Stimulated activated CD4-positive, alpha-beta T cell treated with anti-CD3 and anti-CD28 coated beads, Interleukin-2, amount 100 ng/mL, for 4 hours (primary cell): ENCODE measurements at places on chromosomes 3 and 15.

GRCh38 chr3:192919901-192920300, 2.2 kb upstream of the MB21D2 start:
- no peak for DNase-seq

DNA sequence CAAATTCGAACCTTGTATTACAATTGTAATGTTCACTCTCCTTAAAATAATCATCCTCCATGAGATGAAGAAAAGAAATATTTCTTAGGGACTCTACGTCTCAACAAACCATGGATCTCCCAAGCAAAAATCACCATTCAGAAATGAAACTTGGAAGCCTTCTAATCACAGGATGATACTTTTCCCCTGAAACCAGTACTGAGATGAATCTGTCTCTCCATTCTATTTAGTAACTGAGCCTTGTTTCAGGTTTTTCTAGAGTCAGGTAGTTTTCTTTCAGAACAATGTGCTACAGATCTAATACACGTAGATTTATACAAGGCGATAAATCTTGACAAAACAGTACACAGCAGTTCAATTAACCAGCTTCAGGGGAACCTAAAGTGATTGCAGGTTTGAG, 660.1 kb upstream of the CBLB start:
- no peak for DNase-seq

DNA sequence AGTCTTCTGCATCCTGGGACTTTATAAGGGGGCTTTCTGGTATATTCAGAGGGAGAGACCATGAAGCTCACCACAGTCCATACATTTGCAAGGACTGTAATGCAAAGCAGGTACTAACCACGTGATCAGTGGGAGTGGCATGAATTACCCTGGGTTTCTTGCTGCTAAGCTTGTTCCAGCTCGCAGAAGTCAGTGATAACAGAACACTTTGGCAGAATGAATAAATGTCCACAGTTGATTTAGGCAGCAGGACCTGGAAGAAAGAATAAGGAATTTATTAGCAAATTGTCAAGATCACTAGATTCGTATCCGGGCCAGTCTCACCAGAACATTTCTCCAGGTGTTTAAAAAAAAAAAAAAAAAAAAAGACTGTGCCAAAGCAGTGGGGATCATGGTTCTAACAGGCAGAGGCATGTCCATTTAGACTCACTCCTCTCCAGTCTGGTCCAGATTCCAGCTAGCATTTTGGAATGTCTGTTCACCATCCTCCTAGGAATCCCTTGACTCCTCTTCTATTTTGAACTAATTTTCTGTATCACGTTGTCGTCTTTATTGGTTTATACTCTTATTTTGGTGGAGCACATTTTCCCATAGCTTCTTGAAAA, 24.5 kb downstream of the HHLA2 start:
- DNase-seq, result no peak

- DNase-seq, result no peak
Measured at GRCh38 chr3:111582120-111582474, 13.0 kb downstream of the ZBED2 start.

GRCh38 chr15:94503293-94503692, 271.9 kb downstream of the MCTP2 start:
- no peak for DNase-seq
